ENCODE measurements at places on chromosomes 7 and 10. TPM values are rescaled to one million over a fixed set of nuclear protein-coding genes. Genes with fewer than 3 reads are reported as not detected.

- no peak for DNase-seq
Measured at GRCh38 chr7:35648367-35648766, 46.6 kb downstream of the HERPUD2 start.

DNA sequence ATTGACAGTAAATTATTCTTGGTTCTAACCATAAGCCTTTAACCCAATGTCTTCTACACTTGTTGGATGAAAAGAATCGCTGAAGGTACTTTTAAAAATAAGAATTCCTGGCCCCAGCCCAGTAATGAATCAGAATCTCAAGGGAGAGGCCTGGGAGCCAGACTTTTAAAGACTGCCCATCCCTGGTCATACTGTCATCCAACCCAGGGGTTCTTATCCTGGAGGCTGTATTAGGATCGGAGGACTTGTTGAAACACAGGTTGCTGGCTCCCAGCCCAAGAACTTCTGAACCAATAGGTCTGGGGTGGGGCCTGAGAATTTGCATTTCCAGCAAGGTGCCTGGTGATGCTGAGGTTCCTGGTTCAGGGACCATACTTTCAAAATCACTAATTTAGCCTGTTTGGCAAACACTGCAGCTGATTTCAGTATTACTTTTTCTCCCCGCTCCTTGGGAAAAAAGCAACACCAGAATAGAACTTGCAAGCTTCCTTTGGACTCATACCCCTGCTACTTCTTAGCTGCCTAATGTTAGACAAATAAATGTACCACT, 79.5 kb upstream of the FAM133B start:
- DNase-seq = no peak

DNA sequence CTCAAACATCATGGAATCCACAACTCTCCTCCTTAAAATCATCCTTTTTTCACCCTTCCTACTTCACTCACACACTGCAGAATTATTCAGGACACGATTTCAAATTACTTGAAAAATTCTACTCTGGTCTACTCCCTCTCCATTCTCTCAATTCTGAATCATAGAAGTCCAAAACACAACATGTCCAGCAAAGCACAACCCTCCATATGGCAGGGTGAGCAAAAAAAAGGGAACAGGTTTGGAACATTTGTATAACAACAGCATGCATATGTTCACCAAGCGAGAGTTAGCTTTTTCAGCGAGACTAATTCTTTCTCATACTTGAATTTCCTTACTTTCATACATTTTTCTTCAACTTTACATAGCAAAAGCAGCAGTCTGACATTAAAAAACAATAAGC, 73.4 kb downstream of the ABI1 start:
- no peak for DNase-seq

DNA sequence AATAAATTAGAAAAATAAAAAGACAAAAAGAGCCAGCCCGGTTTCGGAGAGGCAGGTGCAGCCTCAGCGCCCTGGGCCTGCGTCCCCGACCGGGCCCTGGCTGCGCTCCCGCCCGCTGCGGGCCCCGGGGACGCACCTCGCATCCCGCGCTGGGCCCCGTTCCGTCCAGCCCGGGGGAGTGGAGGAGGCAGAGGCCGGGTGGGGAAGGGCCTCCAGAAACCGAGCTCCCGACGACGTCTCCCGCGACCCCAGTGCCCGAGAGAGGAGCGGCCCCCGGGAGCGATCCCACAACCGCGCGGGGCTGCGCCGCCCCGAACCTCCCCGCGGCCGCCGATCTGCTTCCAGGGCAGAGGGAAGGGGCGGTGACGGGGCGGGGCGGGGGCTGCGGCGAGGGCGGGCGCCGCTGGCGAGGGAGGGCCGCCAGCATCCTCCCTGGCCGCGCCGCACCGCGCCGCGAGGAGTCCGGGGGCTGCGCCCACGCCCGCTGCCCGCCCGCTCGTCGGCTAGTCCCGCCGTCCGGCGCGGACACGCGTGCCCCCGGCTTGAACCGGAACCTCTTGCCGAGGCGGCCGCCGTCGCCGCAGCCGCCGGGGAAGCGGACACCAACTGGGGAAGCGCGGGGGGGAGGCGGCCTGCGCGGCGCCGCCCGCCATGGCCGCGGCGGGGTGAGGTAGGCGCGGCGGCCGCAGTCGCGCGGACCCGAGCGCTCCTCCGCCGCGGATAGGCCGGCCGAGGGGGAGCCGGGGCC, at the start of gene CCNY:
CCNY (plus strand) TSS at position 426 of the 748 bp plus-strand sequence. CDS start 545 bp downstream, outside the sequence.
- DNase-seq = peak; percentile 96

- DNase-seq = no peak
Measured at GRCh38 chr10:94803307-94803706, 40.8 kb downstream of the CYP2C19 start.

GRCh38 chr10:121899727-121900126, 28.1 kb downstream of the ATE1 start:
- DNase-seq = no peak

DNA sequence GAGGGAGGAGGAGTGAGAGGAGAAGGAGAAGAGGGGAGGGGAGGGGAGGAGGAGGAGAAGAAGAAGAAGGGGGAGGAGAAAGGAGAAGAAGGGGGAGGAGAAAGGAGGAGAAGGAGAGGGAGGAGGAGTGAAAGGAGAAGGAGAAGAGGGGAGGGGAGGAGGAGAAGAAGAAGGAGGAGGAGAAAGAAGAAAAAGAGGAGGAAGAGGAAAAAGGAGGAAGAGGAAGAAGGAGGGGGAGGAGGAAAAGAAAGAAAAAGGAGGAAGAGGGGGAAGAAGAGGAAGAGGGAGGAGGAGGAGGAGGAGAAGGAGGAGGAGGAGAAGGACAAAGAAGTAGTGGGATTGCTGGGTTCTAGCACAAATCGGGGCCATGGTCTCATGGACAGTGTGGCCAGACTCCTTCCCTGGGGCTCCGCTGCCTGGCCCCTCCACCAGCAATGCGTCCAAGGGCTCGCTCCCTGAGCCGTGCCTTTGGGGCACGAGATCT, 4.2 kb upstream of the MAFK start:
- no peak for DNase-seq

- DNase-seq = no peak
Measured at GRCh38 chr7:44965937-44966730, 12.7 kb downstream of the MYO1G start.

- peak; percentile 68 for DNase-seq
Measured at GRCh38 chr10:100341953-100342626, 4.9 kb upstream of the SCD start.

DNA sequence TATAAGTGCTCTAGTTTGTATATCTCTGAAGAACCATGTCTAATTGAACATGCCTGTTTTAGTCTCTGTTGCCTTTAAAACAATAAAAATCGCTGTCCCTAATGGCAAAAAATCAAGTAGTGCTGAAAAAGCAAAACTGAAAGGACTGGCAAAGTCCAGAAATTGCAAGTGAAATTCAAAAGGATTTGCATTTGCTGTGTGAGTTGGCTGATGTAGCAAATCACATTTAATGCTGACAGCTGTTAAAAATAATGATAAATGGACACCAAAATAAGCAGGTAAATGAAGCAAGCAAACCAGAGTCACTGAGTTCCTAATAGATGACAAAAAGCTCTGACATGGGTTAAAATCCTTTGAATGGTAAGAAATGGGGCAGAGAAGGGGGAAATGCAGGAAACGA, 874.1 kb downstream of the GRM8 start:
- no peak for DNase-seq

- no peak for DNase-seq
Measured at GRCh38 chr10:9762966-9763656, 1254.6 kb upstream of the CELF2 start.

- no peak for DNase-seq
Measured at GRCh38 chr7:41630741-41631140, 72.1 kb downstream of the INHBA start.

GRCh38 chr7:116753130-116753529, 81.1 kb downstream of the MET start:
- no peak for DNase-seq

DNA sequence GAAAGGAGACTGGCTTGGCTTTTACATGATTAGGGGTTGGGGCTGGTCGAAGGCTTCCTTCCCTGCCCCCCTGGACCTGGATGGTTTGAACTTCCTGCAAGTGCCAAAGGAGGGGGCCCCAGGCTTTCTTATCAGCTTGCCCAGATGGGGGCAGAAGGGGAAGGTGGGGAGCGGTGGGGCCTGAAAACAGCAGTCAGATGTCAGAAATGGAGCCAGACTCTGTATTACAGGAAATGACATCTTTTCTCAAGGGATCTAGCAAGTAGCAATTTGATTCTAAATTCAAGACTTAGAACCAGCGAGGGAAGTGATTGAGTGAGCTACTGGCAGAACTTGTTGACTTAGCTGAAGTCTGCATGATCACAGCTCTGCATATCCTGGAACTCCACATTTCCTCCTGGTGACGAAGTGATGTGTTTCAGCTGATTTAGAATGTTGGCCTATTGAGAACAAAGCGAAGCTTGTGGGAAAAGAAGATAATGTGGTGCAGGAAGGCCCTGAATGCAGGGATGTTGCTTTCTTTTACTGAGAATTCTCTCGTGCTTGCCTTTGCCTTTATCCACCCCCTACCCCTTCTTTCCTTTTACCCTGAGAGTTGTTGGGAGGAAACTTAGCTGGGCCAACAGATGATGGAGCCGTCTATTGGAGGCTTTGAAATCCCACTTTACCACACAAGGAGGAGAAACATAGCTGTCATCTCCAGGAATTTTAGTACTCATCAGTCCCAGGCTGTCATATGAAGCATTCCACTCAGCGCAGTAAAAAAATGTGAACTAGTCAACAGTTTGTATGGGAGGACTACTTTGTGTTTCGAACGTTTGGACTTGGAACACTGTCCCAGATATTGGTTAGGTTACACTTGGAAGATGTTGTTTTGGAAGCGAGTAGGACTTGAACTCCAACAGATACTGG, 43.2 kb downstream of the CCNY start:
- DNase-seq = peak; percentile 68

DNA sequence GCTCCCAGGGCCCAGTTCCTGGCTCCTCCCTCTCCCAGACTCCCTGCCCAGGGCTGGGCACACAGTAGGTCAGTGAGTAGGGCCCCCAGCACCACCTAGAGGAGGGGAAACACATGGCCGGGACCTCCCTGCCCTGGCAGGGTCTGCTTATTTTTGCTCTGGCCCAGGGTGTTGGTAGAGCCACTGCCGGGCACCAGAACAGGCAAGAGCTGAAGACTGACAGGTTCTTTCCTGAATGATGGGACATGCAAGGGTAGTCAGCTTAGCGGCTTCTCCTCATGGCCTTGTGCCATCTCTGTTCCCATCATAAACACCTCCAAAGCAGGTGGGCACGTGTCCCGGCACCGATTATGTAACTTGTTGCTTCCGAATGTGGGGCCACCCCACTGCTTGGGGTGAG, 86.5 kb downstream of the NEURL1 start:
- DNase-seq = no peak

- DNase-seq = no peak
Measured at GRCh38 chr7:156896388-156897022, 3.5 kb upstream of the LMBR1 start.

- DNase-seq = no peak
Measured at GRCh38 chr7:46432708-46433107, 511.6 kb upstream of the IGFBP3 start.

- no peak for DNase-seq
Measured at GRCh38 chr7:17492437-17492836, 194.0 kb downstream of the AHR start.

DNA sequence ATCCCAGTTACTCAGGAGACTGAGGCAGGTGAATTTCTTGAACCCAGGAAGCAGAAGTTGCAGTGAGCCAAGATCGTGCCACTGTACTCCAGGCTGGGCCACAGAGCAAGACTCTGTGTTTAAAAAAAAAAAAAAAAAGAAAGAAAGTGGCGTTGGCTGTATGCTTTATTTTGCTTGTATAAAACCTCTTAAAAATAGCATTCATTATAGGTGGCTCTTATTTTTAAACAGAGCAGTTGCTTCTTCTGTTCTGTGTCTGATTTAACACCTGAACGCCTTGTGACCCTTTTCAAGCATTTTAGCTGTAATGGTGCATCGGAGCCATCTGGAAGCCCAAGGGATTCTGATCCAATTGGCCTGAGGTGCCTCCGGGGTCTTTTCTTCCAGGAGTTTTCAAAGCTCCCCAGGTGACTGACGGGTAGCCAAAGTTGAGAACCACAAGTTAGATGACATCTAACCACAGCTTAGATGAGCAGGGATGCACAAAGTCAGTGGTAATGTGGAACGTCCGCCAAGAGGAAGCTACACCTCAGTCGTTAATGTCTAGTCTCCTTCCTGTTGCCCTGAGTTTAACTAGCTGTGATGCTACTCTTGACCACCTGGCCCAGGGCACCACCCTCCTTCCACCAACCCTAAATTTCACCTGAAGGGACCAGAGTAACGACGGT, 274.6 kb upstream of the KLF6 start:
- no peak for DNase-seq

DNA sequence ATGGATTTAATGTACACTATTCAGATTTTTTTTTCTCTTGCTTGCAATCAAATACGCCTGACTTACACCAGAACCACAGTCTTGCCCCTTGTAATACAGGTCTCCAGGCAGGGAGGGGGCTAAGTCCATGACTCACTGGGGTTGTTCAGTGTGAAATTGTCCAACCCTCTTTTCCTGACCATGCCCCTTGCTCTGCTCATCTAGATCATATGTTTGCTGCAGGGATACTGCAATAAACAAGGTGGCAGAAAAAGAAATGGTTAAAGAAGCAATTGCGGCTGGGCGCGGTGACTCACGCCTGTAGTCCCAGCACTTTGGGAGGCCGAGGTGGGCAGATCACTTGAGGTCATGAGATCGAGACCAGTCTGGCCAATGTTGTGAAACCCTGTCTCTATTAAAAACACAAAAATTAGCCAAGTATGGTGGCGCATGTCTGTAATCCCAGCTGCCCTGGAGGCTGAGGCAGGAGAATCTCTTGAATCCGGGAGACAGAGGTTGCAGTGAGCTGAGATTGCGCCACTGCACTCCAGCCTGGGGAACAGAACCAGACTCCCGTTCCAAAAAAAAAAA, 85.5 kb downstream of the TMEM130 start:
- no peak for DNase-seq

GRCh38 chr7:20064974-20065862, 152.0 kb downstream of the MACC1 start:
- DNase-seq = no peak

ITGB8 gene
- 12.0 TPM for total RNA-seq

FAM241B gene
- 10.6 TPM for total RNA-seq

LSM8 gene
- total RNA-seq = 26.9 TPM

ADIRF gene
- total RNA-seq = 520 TPM

SYT15 gene
- total RNA-seq = 8.8 TPM

NRCAM gene
- 0.93 TPM for total RNA-seq
